ENCODE measurements at places on chromosomes 5 and 9.

GRCh38 chr5:169085212-169085611 lies 215.7 kb downstream of the SLIT3 start:
- no peak for DNase-seq

GRCh38 chr5:119288379-119289033 lies 67.3 kb upstream of the TNFAIP8 start:
- no peak for DNase-seq

GRCh38 chr9:126502417-126503332 lies 111.1 kb upstream of the LMX1B start:
- DNase-seq, result peak; percentile 40

DNA sequence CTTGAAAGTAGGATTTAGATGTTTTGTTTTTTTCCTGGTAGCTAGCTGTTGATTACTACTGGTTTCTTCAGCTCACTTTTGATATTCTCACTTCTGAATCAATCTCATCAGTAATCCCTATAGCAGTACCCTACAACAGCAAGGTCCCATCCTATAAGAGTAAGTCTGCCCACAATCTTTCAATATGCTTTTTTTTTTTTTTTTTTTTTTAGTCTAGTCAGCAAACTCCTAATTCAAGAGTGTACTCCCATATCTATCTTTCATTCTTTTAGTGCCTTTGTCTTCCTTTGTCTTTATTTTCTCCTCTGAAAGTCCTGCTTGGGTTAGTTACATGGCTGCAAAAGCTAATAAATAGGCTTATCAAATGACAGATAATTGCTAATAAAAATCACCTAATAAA lies 362.4 kb upstream of the RIOK2 start:
- DNase-seq, result no peak

GRCh38 chr9:101146508-101146907 lies 118.0 kb downstream of the PLPPR1 start:
- DNase-seq, result no peak

GRCh38 chr9:112711050-112711689 lies 6.7 kb downstream of the INIP start:
- DNase-seq, result no peak

All from RCC 7860 (cell line).